HFF-Myc (cell line): ENCODE measurements at places on chromosomes 4 and X.

- no peak for DNase-seq
These were observed 166.6 kb downstream of the LDB2 start for GRCh38 chr4:16731776-16732380.

DNA sequence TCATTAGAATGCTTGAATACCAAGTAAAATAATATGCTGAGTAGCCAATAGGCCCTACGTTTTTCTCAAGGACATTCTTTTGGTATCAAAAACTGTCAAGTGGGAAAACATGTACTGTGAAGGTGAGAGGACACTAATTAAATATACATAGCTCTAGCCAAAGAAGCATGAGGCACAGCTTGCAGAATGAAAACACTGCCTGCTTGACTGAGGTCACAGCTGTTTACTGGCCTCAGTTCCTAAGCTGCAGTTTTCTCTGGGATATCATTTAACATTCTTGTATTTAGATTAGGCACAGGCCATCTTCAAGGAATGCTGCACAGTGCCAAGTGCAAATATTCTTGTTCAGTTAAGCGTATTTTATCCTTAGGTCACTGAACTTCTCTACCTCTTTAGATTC, 78.6 kb downstream of the NAP1L3 start:
- DNase-seq: no peak

GRCh38 chr4:118254368-118254767, 98.4 kb downstream of the PRSS12 start:
- DNase-seq: no peak

- no peak for DNase-seq
These were observed 5.9 kb downstream of the APOO start for GRCh38 chrX:23901805-23902204.

DNA sequence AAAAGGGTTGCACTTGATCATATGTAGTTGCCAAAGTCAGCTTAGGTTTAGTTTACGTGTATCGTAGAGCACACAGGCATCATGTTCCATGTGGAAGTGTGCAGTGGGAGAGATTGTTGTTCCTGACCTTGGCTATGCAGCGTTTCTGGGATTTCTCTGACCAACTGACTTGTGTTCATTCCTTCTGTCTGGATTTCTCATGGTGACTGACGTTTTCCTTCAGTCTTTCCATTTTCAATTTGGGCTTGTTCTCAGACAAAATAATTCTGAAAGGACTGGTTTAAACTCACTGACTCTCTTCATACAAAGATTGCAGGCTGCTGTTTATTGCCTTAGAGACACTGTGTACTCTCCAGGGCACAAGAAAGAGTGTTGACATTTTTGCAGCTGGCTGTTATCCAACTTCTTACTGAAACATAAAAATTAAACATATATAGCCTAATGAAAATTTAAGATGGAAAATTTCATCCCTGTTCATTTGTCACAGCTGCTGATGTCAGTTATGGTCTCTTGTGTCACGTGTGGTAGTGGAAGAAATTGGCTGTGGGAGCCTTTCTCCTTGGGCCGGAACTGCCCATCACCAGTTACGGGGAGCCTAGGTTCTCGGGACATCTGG, 95.4 kb downstream of the TNIP2 start:
- no peak for DNase-seq
